ENCODE measurements at places on chromosomes 1 and 21. TPM values are rescaled to one million over a fixed set of nuclear protein-coding genes. Genes with fewer than 3 reads are reported as not detected.

DNA sequence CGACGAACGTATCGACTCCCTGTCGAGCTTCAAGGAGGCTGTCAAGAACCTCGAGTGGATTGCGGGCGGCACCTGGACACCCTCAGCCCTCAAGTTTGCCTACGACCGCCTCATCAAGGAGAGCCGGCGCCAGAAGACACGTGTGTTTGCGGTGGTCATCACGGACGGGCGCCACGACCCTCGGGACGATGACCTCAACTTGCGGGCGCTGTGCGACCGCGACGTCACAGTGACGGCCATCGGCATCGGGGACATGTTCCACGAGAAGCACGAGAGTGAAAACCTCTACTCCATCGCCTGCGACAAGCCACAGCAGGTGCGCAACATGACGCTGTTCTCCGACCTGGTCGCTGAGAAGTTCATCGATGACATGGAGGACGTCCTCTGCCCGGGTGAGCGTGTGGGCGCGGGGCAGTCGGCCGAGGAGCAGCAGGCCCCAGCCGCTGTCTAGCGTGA lies 28.0 kb downstream of the COL6A2 start:
- H3K4me1 ChIP-seq: no peaks in the 10 kb centered on the region
- DNase-seq: peak; percentile 45
- H3K36me3 ChIP-seq: peaks cover 19% of the 10 kb centered on the region
- no peak overlapping the region for H3K4me3 ChIP-seq
- no peaks in the 10 kb centered on the region for H3K27me3 ChIP-seq

- no peaks in the 10 kb centered on the region for H3K27me3 ChIP-seq
- H3K4me1 ChIP-seq: no peaks in the 10 kb centered on the region
- no peak for DNase-seq
- no peaks in the 10 kb centered on the region for H3K36me3 ChIP-seq
Measured at GRCh38 chr1:110746644-110747259, 72.0 kb upstream of the KCNA3 start.

GRCh38 chr1:19780267-19780877 lies 19.3 kb downstream of the TMCO4 start:
- DNase-seq: no peak
- no peaks in the 10 kb centered on the region for H3K4me1 ChIP-seq
- no peak overlapping the region for H3K27ac ChIP-seq
- no peak overlapping the region for H3K4me3 ChIP-seq
- H3K36me3 ChIP-seq: no peaks in the 10 kb centered on the region

DNA sequence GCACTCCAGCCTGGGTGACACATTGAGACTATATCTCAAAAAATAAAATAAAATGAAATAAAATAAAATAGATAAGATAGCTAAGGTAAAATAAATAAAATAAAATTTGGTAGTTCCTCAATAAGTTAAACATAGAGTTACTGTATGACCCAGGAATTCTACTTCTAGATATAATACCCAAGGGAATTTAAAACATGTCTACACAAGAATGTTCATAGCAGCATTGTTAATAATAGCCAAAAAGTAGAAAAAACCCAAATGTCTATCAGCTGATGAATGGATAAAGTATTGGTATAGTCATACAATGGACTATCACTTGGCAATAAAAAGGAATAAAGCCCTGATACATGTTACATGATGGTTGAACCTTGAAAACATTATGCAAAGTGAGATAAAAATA lies 47.8 kb downstream of the CEP350 start:
- no peak overlapping the region for H3K27ac ChIP-seq
- no peaks in the 10 kb centered on the region for H3K36me3 ChIP-seq
- DNase-seq: no peak
- no peak overlapping the region for H3K4me3 ChIP-seq

FAM163A gene
- total RNA-seq: 1.2 TPM
